ENCODE measurements at places on chromosomes 16 and 17.

GRCh38 chr16:53115773-53116172 lies 61.0 kb downstream of the CHD9 start:
- DNase-seq: no peak

GRCh38 chr17:74449773-74450172 lies 16.7 kb upstream of the CD300A start:
- DNase-seq: no peak

GRCh38 chr17:76049836-76050537 lies 22.3 kb downstream of the SRP68 start:
- DNase-seq: no peak

DNA sequence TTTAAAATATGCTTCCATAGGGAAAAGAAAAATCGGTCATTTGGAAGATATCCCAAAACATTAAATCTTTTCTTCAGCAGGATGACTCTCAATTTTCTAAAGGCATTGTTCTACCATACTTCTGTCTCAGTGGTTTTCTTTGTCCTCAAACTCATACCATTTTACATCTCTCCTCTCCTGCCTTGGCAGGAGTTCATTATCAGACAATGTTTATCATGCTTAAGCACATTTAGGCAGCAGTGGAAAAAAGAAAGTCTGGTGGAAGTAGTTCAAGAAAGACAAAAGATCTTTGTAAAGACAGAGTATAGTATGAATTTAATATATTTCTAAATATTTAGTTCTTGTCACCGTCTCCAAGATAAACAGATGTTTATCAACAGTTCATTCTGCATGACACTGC lies 68.2 kb downstream of the CDK12 start:
- DNase-seq: no peak

GRCh38 chr17:80790021-80790765 lies 201.4 kb upstream of the CHMP6 start:
- peak; percentile 30 for DNase-seq

- no peak for DNase-seq
These were observed 27.6 kb downstream of the PRKAR1A start for GRCh38 chr17:68539548-68540467.

- DNase-seq: no peak
These were observed 72.8 kb downstream of the WIPI1 start for GRCh38 chr17:68384471-68384870.

DNA sequence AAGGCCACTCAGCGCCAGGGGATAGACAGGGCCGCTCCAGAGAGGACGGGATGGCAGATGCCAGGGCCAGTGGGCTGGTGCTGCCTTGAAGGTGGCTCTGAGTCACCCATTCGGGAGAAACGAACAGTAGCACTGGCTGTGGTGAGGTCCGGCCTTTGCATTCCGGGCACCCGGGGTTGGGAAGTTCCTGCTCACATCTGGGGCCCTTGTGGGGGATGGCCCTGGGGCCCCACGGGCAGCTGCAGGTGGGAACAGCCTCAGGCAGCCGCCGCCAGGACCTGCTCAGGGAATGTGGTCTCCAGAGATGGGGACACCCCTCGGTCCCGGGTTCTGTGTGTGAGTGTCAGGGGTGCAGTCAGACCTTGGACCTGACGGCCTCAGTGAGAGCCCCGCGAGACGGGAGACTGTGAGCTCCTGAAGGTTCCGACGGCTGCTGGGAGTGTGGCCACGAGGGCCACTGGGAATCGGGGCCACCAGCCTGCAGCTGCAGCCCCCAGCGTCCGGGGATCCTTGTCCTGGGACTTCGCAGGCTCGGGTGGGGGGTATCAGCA lies 1.4 kb downstream of the CBFA2T3 start:
- DNase-seq: no peak

GRCh38 chr17:58330997-58331814 lies 2.6 kb upstream of the TSPOAP1 start:
- no peak for DNase-seq

GRCh38 chr16:30063893-30064728 lies 1.4 kb upstream of the ALDOA start:
- peak; percentile 69 for DNase-seq

DNA sequence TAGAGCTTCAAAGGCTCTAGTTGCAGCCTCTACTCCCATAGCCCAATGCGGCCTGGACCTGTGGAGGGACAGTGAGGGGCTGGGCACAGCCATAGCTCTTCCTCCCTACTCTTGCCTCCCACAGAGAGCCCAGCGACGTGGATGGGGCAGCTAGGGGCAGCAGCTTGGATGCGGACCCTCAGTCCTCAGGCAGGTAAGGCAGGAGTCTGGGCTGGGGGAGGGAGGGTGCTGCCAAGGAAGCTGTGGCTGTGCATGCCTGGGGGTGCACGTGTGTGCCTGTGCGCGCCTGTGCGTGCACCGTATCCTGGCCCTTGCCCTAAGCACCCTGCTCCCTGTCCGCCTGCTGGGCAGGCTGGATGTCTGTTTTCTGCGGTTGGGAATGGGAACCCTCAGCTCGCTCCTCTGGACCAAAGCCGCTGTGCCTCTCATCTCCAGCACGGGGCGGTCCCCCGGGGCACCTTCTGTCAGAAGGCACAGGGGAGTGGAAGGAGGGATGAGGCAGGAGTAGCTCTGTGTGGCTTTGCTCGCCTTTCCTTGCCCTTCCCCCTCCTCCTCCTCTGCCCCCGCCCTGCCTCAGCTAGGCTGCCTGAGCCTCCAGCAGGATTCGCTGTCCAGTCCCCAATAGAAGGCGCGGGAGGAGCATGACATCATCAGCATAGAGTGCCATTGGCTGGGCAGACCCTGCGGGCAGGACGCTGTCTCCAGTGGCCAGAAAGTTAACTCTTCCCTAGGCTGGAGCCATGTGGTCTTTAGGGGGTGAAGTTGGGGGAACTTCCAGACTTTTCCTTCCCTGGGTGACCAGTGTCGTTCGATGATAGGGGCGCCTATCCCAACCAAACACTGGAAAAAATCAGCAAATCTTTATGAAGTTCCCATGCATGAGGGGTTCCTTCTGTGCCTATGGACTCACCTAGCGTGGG lies 797 bp downstream of the PRCD start:
- peak; percentile 53 for DNase-seq

GRCh38 chr17:1908699-1909309 lies 79.0 kb downstream of the RPA1 start:
- DNase-seq: no peak

- DNase-seq: no peak
These were observed 1.0 kb upstream of the SCNN1G start for GRCh38 chr16:23181506-23181905.

- no peak for DNase-seq
These were observed 167.1 kb downstream of the CMIP start for GRCh38 chr16:81611721-81612120.

- DNase-seq: no peak
These were observed 99.8 kb downstream of the PITPNC1 start for GRCh38 chr17:67476787-67477335.

DNA sequence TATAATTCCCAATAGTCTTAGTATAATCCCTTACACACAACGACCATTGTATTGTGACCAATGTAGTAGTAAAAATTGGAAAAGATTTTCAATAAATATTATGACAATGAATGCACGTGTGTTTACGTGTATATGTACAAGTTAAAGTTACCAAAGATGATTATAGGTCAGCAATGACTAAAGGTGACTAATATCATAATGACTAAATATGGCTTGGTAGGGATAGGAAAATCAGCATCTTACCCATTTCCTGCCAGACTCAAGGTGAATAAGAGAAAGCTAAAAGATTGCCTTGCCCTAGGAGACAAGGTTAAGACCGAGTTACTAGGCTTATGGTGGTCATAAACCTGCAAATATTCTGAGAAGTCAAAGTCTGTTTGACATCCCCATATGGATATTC lies 34.4 kb downstream of the CPD start:
- DNase-seq: no peak

DNA sequence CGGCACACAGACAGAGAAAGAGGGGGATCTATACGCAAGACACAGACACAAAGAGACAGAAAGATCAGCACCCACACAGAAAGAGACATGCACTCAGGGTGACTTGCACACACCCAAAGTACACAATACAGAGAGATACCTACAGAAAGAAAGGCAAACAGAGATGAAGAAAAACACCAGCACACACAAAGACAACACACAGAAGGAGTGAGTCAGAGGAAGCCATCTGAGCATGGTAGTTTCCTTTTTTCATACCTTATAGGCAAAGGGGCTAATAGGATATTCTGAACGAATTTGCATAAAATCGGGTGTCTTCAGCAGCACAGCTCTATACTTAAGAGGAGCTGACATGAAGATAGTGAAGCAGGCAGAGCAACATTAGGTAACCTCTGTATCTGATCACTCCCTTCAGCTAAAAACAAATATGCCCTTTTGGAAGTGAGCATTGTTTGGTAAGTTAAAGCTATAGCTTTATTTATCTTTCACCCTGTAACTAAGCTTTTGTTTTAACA lies 198.6 kb downstream of the AATF start:
- DNase-seq: peak; percentile 57

DNA sequence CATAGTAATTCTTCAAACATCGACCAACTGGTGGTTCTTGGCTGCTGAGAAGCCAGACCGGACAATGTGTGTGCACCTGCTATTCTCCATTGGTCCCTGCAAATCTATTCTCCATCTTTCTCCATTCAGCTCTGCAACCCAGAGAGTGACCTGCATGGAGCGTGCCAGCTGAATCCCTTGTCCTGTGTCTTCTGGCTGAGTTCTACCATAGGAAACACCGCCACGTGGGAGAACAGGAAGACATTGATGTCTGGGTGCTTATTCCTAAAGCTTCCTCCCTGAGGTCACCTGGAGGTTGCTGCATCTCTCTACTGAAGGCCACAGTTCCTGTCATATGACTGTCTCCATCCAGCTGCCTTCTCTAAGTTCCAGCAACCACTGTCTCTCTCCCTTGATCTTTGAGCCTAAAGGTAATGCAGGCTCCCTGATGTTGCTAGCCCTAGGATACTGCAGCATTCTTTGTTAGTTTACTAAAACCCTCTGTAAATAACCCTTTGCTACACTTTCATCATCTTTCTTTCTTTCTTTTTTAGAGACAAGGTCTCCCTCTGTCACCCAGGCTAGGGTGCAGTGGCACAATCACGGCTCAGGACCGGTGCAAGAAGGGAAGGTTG lies 10.6 kb upstream of the SMG1 start:
- no peak for DNase-seq

- no peak for DNase-seq
These were observed 23.2 kb upstream of the DUSP14 start for GRCh38 chr17:37466471-37466870.

DNA sequence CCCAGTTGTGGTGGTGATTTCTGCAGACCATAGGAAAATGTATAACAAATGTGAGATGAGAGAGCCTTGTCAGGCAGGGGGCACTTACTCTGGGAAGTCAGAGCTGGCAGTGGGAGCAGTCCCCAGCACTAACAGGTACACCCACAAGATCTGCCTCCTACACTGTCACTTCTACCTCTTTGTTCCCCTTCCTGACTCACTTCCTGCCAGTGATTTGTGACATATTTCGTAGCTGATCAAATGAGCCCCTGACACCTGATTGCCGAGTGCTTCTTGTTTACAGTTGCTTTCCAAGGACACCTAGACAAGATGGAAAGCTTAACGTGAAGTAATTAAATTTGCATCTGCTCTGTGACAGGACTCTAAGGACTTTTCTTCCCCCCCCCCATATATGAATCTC lies 40.5 kb downstream of the FTO start:
- no peak for DNase-seq

DNA sequence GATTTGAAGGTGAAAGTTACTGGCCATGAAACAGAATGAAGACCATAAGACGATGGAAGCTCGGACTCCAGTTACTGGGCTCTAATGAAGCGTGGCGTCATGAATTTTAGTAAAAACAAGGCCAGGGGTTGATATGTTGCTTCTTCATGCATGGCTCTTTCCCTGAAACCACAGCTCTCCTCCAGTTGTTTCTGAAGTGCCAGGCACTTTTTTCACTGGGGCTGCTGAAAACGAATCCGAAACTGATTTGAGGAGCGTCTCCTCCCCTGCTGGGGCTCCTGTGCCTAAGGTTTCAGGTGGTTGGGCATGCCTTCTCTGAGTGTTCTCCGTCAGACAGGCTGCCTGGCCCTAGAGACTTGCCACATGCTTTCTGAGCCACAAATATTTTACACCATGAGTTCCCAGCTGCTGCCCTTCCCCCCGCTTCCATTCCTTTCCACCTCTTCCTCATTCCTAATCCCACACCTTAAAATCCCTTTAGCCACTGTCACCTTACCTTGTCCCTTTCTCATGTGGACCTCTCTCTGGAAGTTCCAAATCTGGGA lies 3.7 kb upstream of the MYL4 start:
- peak; percentile 79 for DNase-seq

DNA sequence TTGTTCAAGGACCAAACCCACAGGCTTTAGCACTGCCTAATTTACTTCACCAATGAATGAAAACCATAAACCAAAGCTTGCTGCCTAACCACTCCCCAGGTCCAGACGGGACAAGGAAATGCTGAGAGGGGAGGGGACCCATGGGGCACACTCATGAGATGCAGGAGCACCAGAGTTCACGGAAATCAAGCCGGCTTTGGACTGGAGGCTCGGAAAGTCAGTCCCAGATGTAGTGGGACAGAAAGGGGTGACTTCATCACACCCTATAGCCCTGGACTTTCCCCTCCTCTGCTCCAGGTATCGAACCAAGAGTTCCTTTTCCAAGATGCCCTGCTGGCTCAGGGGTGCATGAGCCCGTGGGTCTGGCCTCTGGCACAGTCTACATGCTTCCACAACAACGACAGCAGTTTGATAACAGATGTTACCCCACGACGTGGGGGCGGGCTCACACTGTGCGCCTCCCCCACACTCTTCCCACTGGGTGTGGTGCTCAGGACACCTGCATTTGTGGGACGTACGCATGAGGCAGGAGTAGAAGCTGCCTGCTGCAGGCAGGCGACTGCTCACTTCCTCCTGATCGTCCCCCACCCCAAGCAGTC lies 63.2 kb downstream of the AMFR start:
- no peak for DNase-seq

DNA sequence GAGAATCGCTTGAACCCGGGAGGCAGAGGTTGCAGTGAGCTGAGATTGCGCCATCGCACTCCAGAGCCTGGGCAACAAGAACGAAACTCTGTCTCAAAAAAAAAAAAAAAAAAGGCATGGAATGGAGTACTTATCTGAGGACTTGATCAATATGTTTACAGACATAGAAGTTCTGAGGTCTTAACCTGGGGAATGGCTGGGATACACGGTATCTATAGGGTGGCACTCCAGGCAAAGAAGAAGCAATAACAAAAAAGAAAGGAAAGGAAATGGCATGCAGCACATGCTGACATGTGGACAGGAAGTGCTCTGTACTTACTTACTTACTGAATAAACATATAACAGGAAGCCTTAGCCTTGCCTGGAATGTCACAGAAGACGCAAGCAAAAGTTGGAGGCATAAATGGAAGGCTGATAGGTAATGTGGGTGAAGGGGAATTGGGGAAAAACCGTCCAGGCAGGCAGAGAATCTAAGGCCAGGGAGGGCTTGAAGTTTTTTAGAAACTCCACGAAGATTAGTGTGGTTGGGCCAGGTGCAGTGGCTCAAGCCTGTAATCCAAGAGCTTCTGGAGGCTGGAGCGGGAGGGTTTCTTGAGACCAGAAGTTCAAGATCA lies 10.1 kb upstream of the SPOP start:
- no peak for DNase-seq

- peak; percentile 77 for DNase-seq
These were observed 18.3 kb upstream of the WFIKKN2 start for GRCh38 chr17:50816771-50817751.
